ENCODE measurements at places on chromosomes 13 and 19.

GRCh38 chr13:46468570-46469463 lies 81.8 kb upstream of the RUBCNL start:
- DNase-seq, result no peak

DNA sequence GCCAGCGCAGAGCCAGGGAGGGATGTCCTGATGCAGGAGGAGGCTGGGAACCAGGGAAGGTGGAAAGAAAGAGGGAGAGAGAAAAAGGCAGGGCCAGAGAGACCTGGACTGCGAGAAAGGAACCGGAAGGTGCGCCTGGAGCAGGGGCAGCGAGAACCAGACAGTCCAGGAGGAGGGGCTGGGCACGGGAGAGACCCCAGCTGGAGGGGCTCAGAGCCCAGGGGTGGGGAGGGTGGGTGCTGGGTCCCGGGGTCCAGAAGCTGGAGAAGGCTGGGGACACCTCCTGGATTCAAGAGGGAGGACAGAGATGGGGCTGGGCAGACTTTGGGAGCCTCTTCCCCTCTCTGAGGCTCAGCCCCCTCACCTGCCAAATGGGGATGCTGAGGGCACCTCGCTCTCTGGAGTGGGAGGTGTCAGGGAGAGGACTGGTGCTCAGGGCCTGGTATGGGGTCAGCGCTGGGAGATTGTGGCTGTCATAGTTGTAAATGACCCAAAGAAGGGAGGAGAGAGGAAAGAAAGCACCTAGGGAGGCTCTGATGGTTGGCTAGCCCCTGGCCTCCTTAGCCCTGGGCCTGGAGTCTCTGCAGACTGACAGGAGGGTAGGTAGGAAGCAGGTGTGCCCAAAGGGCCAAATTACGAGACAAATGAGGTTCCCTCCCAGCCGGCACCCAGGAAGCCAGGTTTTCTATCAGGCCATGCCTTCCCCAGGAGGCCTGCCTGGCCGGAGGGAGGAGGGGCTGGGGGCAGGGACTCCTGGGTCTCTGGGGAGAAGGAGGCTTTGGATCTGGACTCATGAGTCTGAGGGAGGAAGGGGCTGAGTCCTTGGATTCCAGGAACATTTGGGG lies 1.3 kb upstream of the SPACA6 start:
- no peak for DNase-seq

GRCh38 chr19:35458731-35459391 lies 10.8 kb downstream of the FFAR2 start:
- no peak for DNase-seq

DNA sequence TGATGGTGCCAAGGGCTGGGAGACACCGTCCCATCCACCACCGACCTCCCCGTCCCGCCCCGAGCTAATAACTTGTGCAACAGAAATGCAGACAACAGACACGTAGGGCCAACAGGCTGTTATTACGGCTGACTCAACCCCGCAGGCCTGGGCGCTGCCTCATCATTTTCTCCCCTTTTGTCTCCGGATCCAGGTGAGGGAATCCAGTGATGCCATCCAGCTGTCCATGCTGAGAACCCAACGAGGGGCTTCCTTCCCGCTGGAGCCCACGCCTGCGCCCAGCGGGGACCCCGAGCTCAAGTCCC lies 6.4 kb upstream of the DIRAS1 start:
- DNase-seq, result no peak

GRCh38 chr19:55189403-55189835 lies 9.3 kb upstream of the SYT5 start:
- no peak for DNase-seq
